Endodermal cell (in vitro differentiated cells): ENCODE measurements at places on chromosomes 11 and 22. TPM values are rescaled to one million over a fixed set of nuclear protein-coding genes. Genes with fewer than 3 reads are reported as not detected.

The CD6 gene
- total RNA-seq = 1.1 and 1.5 TPM in 2 replicates

The CTTN gene
- 253 and 282 TPM in 2 replicates for total RNA-seq

The LARGE2 gene
- total RNA-seq = 27.1 to 35.2 TPM (median 29.9 TPM) in 3 replicates

The FERMT3 gene
- total RNA-seq = 5.3 and 7.0 TPM in 2 replicates

The CALCB gene
- total RNA-seq = 0.49 TPM in 1 of 3 replicates, not detected in the others

The CNIH2 gene
- 2.5 to 3.8 TPM (median 3.7 TPM) in 3 replicates for total RNA-seq

- peak; percentile 18 for DNase-seq
Observed at GRCh38 chr11:134569195-134569594, 157.2 kb upstream of the B3GAT1 start.

DNA sequence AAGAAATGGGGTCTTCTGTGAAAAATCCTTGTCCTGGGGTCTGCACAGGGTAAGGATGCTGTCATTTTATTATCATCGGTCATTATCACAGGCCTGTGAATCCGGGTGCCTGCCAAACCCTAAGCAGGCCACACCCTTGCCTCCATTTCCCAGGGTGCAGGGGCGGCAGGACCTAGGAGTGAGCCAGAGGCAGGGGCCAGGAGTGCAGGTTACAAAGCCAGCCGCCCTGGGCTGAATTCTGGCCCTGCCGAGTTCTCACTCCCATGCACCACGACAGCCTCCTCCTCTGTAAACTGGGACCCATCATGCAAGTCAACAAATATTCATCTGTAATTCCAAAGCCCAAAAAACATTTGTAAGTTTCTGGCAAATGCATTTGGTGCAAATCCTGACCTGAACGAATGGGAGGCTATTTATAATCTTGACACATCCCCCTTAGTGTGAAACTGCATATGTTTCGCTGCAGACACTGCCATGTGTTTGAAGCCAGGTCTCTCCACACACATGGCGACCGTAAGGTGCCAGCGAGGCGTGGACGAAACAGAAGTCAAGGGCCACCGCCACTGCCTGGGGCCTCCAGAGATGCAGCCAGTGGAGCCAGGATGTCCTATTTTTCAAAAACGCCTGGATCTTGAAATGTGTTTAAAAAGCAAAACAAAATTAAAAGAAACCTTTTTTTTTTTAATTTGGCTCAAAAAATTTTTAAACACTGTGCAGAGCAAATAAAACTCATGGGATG, 6.7 kb downstream of the CD5 start:
- DNase-seq = no peak

- DNase-seq = no peak
Observed at GRCh38 chr22:39645532-39645931, 75.0 kb downstream of the CACNA1I start.

GRCh38 chr22:16969508-16970327, 38.3 kb downstream of the GAB4 start:
- no peak for DNase-seq

DNA sequence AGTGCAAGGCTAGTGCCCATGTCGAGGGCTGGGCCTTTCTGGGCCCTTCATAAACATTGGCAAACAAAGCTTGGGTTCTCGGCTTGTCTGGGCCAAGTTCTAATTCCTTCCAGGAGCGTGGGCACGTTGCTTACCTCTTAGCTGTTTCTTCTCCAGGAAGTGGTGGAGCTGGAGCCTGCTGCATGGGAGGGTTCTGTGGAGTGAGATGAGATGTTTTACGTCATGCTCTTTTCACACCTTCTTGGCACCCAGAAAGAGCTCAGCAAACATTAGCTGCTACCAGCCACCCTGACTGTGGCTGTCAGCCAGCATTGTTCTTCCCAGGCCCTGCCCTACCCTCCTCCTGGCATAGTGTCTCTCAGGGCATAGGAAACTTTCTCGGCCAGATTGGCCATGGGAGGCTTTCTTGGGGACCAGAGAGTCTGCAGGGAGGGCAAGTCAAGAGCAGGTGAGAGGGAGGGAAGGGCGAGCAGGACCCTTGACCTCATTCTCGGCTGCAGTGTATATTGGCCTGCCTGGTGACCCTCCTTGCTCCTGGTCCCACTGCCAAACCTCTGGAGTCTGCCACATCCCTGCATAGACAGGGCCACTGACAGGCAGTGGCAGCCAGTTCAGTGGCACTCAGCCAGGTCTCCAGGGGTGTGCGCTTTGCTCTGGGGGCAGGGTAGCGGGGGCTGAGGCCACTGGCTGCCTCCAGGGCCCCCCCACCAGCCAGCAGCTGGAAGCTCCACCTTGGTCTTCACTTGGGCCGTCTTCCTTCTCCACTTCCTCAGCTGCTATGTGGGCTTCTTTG, 98.8 kb downstream of the BCR start:
- no peak for DNase-seq

DNA sequence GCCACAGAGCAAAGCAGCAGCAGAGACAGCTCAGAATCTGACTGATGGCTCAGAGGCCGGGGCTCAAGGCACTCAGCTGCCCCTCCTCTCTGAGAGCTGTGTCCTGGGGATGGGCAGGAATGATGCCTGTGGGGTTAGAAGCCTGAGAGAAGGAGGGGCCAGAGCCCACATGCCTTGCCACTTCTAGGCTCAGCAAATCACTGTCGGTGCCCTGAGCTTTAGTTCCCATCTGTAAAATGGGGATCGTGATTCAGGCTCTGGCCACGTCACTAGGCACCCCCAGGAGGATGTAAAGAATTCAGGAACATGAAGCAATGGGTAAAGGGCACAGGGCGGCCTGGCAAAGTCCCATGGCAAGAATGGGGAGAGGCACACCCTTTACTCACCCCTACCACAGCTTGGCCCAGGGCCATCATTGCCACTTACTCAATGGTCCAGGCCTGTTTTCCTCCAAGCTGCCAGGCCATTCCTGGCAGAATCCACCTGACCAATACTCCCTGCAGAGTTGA, 3.4 kb upstream of the CDC42EP2 start:
- peak; percentile 52 for DNase-seq

DNA sequence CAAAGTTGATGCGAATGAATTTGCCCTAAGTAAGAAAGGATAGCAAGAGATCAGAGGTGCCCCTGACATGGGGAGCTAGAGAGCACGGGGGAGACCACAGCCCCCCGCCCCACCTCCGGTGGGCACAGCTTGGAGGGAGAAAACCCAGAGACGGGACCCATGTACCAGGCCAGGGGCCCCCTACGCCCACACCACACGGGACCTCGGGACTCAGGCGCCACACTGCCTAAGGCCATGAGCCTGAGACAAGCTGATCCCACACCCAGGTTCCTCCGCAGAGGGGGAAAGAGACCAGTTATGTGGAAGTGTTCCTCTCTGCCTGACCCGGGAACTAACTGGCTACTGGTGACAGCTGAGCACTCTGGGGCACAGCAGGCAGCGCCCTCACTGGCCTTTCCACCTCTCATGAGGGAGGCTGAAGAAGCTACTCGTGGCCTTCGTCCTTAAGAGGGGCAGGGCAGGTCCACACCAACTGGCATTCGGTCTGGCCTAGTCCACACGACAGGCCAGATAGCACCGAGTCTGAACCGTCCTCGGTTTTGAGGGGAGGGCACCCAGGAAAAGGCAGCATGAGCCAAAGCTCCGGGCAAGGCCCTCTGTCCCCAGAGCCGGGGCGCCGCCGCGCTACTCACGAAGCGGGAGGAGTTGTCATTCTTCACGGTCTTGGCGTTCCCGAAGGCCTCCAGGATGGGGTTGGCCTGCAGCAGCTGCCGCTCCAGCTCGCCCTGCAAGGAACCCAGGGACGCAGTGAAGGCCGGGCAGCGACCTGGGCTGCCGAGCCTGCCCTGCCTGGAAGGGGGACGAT, 65.8 kb downstream of the MYH9 start:
- DNase-seq = no peak

DNA sequence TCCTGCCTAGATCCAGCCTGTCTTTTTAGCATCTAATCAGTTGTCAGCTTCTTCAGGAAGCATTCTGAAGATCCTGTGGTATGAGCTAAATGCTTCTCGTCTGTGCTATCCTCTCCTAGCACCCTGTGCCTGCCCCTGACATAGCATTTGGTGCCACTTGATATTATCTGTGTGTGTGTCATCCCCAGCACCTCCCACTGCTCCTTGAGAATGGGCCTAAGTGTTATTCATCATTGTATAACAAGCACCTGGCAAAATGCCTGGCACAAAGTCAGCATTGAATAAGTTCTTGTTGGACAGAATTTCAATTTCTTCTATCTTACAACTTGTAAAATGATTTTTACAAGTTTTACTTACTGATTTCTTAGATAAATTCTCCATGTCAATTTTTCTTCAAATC, 28.1 kb upstream of the OLFML1 start:
- DNase-seq = no peak

DNA sequence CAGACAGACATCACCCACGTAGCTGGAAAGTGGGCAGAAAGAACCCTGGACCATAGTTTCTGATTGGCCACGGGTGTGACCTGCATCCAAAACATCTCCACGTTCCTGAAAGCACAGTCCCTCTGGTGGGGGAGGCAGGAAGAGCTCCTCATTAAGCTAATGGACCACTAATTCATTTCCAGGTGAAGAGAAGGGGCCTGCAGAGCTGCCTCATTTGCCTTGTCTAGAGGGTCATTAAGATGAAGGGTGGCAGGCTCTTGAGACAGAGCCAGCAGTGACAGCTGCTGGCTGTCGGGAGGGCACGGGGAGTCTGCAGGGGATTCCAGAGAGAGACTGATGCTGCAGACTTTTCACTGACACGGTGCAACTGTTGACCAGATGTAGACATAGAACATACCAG, 149.6 kb upstream of the OPCML start:
- DNase-seq = peak; percentile 82

DNA sequence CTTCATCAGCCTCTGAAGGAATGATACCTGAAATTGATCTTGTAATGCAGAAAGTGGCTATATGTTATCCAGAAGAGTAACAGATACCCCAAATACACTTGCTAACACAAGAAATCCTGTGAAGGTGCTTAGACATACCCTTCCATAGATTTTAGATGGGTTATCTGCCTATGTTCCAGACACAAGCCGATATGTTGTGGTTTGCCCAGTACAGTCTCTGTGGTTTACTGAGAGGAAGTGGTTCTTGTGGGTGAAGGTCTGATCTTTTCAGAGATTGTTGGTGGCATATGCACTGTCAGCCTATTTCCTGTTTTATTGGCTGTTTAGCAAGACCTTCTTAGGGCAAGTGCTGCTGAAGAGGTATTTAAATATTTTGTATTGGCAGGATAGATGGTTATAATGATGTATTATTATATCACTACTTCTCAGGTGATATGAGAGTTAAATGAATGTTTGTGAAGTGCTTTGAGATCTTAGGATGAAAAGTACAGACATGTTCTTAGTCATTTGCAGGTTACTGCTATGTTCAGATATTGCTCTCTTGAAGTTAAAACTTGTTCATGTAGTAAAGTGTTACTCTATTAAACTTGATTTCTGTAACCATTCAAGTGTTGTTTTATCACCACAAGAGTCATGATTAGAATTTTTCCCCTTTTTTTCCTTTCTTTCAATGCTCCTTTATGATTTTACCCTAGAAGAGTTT, 8.2 kb downstream of the ARHGEF12 start:
- no peak for DNase-seq
